Epithelial cell of esophagus (primary cell): ENCODE measurements at places on chromosomes 13 and 19.

DNA sequence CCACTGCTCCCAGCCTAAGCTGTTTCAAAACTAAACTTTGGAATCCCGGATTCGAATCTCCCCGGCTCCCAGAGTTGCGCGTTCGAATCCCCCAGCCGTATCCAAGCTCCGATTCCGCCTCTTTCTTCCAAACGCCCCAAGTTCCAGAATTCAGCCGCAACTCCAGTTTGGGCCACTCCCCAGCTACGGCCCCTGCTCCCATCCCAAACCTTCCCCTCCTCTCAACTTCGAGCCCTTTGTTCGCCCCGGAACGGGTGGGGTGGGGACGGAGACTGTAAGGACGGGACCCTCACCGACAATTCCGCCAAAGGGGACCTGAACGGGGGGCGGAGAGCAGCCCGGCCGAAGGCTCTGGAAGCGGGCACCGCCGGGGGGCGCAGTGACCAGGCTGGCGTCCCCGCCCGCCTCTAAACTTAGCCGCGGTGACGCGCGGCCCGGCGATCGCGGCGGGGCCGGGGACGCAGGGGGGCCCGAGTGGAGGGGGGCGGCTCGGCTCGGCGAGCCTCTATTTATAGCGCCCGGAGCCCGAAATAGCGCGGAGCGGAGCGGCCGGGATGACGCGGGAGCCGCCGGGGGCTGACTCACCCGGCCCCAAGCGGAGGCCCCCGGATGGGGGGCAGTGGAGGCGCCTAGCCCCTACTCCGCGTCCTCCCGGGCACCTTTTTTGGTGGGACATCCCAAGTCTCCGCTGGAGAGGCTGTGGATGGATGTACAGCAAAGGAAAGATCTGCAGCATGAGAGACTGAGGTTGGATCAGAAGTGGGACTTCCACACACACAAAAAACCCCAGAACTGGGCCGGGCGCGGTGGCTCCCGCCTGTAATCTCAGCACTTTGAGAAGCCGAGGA lies 4.9 kb upstream of the ERCC1 start:
- DNase-seq: no peak

DNA sequence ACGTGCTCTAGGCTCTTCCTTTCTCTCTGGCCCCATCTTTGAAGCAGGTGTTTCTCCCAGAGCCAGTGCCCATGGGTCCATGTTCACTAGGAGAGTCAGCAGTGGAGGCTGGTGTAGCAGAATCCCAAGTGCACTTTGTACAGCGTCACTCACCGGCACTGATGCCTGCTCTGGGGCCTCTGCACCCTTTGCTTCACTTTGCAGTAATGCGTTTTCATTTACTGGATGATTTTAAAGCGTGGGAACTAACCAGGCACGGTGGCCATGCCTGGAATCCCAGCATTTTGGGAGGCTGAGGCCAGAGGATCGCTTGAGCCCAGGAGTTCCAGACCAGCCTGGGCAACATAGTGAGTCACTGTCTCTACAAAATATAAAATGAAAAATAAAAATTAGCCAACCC lies 30.7 kb downstream of the SLC25A42 start:
- no peak for DNase-seq

GRCh38 chr19:4360081-4360569 lies 16.8 kb downstream of the MPND start:
- DNase-seq: no peak

DNA sequence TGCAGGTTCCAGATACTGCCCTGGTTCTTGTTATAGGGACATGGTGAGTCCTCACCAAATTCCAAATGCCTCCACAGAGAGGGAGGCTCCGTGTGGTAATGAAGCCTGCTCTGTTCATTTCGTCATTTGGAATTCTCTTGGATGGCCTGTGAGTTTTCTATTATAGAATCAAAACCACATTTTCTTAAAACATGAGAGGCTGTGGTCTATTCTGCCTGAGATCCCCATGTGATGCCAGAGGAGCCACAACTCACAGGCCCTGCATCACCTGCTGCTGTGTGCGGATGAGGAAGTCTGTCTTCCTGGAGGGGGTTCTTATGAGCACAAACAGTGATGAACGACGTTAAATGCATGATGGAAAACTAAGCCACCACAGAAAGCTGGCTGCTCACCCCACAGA lies 264.4 kb downstream of the UQCRFS1 start:
- DNase-seq: no peak

GRCh38 chr19:23762884-23763711 lies 4.4 kb upstream of the ZNF681 start:
- DNase-seq: peak; percentile 79

DNA sequence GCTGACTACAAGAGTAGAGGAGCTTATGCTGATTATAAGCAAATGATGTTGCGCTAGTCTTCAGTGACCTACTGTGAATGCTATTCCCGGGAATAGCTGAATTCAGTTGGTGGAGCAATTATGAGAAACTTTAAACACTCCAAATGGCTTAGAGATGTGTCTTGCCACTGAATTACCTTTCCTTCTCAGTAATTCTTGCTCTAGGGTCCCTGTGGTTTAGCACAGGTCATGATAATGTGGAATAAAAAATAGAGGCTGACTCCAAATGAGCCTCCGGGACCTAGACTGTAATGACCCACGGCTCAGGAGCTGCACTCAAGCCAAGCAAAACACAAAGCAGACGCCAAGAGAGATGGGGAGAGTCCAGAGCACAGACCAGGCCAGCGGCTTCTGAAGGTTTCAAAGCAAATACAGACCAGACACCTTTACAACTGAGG lies 124.7 kb downstream of the RGCC start:
- DNase-seq: no peak

DNA sequence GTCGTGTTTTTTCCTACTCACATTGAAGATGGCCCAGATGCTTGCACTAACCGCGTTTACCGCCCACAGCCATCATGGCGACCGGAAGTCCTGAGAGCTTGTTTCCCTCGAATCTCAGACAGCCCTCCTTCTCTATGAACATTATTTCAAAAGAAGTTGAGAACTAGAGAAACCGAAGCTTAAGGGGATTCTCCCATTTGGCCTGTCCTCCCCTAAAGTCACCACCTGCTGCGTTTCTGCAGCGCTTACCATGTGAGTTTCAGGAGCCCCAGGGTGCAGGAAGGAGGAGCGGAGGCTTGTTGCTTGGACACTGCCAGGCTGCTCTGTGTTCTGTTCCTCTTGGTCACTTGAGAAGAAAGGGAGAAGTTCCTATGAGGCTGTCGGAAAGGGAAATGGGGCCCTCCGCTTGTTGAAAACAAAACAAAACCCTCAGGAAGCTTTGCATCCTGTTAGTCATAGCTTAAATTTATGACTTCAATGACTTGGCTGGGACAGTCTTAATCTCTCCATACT lies 6.2 kb downstream of the CARD8 start:
- no peak for DNase-seq

GRCh38 chr19:45884682-45885555 lies 1.0 kb downstream of the IRF2BP1 start:
- peak; percentile 33 for DNase-seq

GRCh38 chr19:18961767-18962620 lies 21.0 kb upstream of the HOMER3 start:
- DNase-seq: no peak

DNA sequence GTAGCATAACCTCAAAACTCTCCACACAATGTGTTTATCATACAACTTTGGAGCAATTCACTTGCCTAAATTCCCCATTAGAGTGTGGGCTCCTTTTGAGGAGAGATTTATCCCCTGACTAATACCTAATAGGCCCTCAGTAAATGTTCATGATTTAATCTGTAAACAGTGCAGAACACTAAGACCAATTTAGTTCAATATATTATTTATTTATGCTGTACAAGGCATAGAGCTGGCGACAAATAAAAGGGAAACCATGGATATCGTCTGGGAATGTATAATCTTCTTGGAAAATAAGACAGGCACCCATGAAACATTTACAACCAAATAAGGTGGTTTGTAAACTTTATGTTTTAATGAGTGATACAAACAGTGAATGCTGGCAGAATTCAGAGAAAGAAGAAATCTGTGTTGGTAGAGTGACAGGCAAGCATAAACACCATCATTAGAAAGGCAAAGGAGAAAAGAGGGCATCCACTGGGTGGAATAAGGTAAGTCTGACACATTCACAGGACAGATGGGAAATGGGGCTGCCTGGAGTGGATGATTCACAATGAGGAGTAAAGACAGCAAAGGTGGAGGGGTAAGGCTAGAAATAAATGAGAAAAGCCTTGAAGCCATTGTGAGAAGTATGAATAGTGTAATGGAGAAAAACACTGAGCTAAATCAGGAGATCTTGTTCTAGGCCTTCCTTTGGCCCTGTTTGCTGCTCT lies 106.1 kb upstream of the MIR17HG start:
- peak; percentile 5 for DNase-seq

GRCh38 chr13:36157480-36157879 lies 26.3 kb upstream of the DCLK1 start:
- DNase-seq: no peak

- peak; percentile 30 for DNase-seq
Observed at GRCh38 chr19:55676383-55676782, 1.4 kb downstream of the EPN1 start.

- no peak for DNase-seq
Observed at GRCh38 chr13:42547612-42548011, 26.3 kb upstream of the TNFSF11 start.

DNA sequence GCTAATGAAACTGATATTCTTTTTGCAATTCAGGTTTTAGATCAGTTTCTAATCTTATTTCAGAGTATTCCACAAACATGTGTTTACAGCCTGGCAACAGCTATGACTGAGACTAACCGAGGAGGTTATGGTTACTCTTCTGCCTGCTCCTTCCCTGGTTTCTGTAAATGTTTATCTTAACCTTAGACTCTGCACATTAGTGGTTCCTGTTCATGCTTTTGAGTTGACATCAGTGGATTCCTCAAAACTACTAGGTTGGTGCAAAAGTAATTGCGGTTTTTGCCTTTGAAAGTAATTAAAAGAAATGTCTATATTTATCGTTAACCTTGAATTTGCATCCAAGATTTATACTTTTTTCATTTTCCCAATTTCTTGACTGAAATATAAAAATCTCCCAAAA lies 237.0 kb upstream of the TSHZ3 start:
- DNase-seq: no peak

DNA sequence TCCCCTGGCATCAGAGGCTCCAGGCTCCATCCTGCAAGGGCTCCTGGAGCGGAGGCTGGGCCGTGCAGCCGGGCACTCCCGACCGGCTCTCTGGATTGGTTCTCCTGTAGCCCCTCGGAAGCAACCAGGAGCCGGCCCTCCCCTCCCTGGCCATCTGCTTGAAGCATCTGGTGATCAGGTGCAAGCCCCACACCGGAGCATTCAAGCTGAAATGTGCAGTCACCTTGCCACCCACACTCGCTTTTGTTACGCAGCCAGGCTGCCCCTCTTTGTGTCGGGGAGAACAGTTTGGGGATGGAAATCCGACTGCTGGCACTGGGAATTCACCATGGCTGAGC lies 258.8 kb downstream of the ZNF536 start:
- no peak for DNase-seq

GRCh38 chr13:103568314-103568713 lies 502.1 kb upstream of the SLC10A2 start:
- DNase-seq: no peak
